Activated CD4-positive, alpha-beta memory T cell treated with anti-CD3 and anti-CD28 coated beads, Interleukin-2, amount 10 ng/mL, durations not matched to agents 7 days and 5 days (primary cell): ENCODE measurements at places on chromosomes 4 and X.

GRCh38 chr4:147842573-147842972, 110.7 kb downstream of the ARHGAP10 start:
- no peak for DNase-seq

GRCh38 chr4:88006956-88007303, 505 bp upstream of the PKD2 start:
- no peak for DNase-seq

DNA sequence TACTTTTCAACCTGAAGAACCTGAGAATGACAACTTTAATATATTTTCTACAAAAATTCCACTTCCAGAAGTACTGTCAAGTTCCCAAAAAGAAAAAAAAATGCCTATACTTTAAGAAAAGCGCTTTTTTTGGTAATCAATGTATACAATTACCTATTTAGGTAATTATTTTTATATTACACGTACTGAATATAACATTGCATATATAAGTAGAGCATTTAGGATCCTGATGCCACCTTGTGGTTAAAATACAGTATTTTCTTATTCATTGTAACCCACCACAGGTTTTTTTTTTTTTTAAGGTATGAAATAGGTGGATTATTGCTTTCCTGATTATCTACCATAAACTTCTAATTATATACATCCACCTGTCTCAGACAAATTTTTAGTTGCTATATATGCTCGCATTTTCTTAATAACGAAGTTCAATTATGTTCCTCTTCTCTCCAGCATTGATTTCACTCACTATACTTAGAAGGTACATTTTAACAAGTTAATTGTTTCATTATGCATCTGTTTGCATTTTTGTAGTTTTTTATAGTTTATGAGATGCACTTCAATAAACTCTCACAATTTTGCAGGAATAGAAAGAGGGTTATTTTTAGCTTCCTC, 5.2 kb downstream of the MAP9 start:
- DNase-seq = no peak

DNA sequence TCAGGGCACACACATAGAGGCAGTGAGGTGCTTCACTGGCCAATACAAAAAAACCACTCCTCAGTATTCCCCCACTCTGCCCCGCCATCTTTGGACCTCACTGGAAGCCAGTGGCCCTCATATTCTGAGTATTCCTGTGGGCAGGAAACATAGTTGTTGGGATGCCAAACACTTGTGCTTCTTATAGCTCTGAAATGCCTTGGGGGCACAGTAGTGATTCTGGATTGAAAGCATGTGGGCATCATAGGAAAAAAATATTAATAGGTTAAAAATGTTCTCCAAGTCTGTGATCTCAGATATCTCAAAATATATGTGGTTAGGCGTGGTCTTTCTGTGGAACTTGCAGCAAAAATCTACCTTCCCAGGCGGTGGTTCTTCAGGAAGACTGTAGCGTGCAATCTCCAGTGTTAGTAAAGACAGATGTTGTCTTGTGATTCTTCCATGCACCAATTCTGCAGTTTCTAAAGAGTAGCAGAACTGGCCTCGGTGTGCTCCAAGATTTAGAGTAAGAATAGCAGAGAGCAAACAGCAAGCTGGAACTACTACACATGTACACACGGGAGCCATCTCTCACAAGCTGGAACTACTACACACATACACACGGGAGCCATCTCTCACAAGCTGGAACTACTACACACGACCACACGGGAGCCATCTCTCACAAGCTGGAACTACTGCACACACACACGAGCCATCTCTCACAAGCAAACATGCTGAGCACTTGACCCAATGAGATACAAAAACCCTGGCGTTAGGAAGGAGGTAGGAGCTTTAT, 8.0 kb upstream of the TENM3 start:
- DNase-seq = no peak

DNA sequence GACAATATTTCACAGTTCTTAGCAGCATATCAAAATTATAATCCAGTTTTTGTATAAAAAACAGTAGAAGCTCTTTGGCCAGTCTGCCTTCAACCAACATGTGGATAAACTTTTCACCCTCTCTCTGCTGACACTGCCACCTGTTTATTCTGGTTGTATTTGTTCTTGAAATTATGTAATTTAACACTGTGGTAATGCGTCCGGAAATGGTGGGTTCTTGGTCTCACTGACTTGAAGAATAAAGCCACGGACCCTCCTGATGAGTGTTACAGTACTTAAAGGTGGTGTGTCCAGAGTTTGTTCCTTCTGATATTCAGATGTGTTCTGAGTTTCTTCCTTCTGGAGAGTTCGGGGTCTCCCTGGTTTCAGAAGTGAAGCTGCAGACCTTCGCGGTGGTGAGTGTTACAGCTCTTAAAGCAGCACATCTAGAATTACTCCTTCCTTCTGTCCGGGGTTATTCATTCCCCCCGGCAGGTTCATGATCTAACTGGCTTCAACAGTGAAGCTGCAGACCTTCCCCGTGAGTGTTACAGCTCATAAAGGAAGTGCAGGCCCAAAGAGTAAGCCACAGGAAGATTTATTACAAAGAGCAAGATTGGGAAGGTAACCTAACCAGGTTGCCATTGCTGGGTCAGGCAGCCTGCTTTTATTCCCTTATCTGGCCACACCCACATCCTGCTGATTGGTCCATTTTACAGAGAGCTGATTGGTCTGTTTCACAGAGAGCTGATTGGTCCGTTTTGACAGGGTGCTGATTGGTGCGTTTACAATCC, 15.7 kb downstream of the FAM184B start:
- DNase-seq = no peak

DNA sequence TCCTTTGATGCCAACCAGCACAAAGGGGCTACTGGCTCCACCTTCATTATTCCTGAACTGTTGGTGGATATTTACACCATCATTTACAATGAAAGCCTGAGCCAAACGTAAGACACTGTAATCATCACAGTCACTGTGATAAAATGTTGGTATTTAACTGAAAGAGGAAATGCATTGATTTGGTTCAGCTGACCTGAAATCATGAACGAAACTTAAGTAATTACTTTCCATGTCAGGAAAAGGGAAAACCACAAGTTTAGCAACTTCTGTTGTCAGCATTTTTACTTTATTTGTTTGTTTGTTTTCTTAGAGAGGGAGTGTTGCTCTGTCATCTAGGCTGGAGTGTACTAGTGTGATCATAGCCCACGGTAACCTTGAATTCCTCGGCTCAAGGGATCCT, 247.8 kb upstream of the FAM47A start:
- DNase-seq = no peak

- no peak for DNase-seq
These were observed 772.3 kb downstream of the FAT4 start for GRCh38 chr4:126087101-126087500.
